ENCODE measurements at places on chromosomes 11 and 22.

DNA sequence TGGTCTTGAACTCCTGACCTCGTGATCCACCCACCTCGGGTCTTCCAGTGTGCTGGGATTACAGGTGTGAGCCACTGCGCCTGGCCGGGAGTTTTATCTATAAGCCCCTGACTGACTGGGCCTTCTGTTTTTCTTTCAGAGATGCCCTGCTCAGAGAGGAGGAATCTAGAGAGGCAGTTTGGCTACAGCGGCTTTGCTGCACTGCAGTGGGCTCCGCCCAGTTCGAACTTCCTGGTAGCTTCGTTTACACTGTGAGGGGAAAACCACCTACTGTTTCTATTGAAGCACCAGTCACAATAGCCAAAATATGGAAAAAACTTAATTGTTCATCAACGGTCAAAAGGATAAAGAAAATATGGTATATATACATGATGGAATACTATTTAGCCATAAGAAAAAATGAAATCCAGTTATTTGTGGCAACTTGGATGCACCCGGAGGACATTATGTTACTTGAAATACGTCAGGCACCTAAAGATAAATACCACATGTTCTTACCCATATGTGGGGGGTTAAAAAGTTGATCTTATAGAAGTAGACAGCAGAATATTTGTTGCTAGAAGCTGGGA is 31.9 kb upstream of the FAM181B start:
- no peak for DNase-seq

- no peak for DNase-seq
These were observed 49.1 kb downstream of the MICAL2 start for GRCh38 chr11:12159351-12160099.

DNA sequence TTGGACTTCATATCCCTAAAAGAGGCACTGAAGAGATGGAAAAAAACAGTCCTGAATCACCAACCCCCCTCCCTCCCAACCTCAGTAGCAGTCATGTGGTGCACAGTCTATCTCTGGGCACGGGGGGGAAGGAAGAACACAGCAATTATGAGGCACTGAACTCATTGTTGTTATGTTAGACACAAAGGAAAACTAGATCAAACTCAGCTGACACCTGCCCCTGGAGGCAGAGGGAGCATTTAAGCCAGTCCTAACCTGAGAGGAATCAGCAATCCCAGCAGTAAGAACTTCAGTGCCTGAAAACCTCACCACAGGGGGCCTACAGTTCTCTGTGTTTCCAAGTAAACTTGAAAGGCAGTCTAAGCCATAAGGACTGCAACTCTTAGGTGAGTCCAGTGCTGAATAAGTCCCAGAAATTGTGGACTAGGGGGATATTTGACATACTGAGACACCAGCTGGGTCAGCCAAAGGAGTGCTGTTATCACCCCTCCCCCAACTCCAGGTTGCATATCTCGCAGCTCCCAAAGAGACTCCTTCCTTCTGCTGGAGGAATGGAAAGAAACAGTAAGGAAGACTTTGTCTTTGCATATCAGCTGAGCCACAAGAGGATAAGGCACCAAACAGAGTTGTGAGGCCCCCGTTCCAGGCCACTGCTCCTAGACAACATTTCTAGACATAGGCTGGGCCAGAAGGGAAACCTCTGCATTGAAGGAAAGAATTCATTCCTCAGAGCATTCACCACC is 72.5 kb downstream of the GLYATL1 start:
- no peak for DNase-seq

- peak; percentile 97 for DNase-seq
These were observed 153.9 kb upstream of the ZC3H12C start for GRCh38 chr11:109939166-109939810.

GRCh38 chr11:27842290-27842689 is 142.0 kb upstream of the BDNF start:
- DNase-seq: no peak

- DNase-seq: no peak
These were observed 12.3 kb downstream of the ME3 start for GRCh38 chr11:86660088-86660487.

DNA sequence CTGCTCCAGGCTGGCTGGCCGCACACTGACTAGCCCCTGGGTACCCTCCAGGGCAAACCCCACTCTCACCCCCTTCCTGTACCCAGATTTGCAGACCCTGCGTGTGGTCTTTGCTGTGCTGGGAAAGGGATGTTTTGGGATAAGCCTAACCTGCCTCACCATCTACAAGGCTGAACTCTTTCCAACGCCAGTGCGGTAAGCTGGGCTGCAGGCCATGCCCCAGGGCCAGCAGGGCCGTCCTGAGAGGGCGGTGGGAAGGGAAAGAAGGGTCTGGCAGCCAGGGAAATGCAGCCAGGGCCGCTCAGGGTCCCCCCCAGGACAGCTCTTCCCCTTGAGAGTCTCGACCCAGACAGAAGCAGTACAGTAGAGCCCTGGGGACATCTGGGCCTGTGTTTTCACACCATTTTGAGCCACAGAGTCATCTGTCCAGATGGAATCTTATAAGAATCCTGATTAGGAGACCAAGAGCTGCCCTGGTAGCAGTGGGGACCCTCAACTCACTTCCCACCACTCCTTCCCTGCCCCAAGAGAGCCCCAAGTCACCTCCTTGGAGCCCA is 22.4 kb upstream of the SLC22A12 start:
- no peak for DNase-seq

GRCh38 chr11:118042796-118043195 is 34.1 kb upstream of the TMPRSS4 start:
- no peak for DNase-seq

DNA sequence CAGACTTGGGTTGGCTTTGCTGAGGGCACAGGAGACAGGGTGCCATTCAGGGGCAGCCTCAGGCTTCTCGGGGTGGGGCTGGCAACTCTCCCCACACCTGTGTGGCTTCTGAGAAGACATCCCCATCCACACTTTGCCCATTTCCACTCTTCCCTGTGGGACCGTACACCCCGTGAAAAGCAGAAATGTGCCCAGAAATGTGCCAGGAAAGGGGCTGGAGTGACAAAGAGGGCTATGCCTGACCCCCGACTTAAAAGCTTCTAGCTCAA is 50.6 kb downstream of the SGSM3 start:
- no peak for DNase-seq

DNA sequence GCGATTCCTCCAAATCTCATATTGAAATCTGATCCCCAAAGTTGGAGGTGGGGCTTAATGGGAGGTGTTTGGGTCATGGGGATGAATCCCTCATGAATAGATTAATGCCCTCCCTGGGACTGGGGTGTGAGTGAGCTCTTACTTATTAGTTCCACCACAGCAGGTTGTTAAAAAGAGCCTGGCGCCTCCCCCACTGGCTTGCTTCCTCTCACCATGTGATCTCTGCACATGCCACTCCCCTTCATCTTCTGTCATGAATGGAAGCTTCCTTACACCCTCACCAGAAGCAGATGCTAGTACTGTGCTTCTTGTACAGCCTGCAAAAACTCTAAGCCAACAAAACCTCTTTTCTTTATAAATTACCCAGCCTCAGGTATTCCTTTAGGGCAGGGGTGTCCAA is 8.8 kb downstream of the RRAS2 start:
- DNase-seq: no peak

GRCh38 chr11:44633641-44634040 is 68.2 kb downstream of the CD82 start:
- peak; percentile 5 for DNase-seq

GRCh38 chr11:116925050-116925449 is 87.6 kb upstream of the APOA1 start:
- no peak for DNase-seq

DNA sequence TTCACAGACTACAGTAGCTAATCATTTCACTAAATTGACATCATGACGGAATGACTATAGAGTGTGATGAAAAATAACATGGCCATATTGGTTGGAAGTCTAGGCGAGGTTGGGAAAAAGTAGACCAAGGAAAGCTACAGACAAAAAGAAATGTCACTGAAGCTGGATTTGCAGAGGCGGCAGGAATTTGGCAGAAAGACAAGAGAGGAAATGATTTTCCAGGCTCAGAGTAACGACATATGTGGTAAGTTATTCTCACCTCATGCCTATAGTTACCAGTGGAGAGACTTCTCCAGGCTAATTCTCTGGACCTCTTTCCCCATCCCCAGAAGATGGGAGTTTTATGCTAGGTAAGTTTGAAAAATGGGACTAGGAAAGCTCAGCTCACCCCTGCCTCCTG is 1005.8 kb upstream of the CCDC90B start:
- DNase-seq: no peak

DNA sequence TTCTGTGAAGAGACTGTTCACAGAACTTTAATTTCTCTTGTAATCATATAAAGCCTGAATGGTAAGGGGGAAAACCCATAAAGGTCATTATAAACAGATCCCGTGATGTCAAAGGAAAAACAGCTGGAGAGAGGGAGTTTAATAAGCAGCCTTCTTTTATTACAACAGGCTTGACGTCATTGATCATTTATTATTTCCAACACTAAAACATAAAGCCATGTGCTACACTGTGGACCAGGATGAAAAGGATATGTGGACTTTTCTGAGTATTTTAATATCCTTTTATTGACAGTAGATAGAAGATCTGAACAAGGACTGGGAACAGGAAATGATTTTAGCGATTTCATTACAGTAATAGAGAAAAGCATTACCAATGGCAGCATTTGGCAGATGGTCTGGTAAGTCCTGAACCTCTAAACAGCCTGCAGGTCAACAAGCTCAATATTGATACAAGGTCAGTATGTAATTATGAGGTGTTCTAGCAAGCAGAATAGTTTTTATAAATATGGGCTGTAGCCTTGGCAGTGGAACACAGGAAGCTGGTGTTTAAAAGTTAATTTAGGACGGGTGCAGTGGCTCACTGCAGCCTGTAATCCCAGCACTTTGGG is 25.1 kb upstream of the TPH1 start:
- DNase-seq: no peak

DNA sequence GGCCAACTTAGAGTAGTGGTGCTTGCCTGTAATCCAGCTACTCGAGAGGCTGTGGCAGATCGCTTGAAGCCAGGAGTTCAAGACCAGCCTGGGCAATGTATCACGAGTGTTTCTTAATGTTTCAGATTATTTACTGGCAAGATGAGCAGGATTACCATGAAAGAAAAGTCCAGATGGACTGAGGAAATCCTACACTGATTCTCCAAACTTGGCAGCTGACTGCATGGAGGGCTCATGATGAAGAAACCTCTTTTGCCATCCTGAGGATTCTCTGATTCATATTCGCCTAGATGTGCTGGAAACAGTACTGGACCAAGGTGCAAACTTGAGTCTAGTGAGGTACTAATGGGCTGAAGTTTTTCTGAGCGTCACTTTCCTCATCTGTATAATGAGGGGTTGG is 2.8 kb upstream of the SIDT2 start:
- no peak for DNase-seq

DNA sequence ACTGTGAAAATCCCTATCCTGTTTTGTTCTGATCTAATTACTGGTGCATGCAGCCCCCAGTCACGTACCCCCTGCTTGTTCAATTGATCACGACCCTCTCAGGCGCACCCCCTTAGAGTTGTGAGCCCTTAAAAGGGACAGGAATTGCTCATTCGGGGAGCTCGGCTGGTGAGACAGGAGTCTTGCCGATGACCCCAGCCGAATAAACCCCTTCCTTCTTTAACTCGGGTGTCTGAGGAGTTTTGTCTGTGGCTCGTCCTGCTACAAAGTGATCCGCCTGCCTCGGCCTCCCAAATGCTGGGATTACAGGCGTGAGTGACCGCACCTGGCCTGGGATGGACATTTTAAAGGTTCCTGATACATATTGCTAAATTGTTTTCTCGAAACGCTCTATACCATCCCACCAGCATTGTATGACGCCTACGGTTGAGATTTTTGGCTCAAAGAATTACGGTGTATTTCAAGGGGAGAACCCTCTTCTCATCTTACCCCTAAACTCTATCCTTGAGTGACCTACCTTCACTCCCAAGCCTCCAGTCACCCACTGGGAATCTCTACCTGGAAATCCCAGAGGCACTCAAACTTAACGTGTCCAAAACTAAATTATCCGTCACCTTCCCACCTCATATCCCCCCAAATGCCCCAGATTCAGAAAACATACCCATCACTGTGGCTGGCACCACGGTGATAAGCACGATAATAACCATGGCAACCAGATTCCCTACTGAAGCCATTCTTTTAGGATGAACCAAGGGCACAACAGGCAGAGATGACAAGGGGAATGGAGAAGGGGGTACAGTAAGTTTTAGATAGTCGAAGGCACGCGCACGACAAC is 789 bp upstream of the POLA2 start:
- peak; percentile 76 for DNase-seq

DNA sequence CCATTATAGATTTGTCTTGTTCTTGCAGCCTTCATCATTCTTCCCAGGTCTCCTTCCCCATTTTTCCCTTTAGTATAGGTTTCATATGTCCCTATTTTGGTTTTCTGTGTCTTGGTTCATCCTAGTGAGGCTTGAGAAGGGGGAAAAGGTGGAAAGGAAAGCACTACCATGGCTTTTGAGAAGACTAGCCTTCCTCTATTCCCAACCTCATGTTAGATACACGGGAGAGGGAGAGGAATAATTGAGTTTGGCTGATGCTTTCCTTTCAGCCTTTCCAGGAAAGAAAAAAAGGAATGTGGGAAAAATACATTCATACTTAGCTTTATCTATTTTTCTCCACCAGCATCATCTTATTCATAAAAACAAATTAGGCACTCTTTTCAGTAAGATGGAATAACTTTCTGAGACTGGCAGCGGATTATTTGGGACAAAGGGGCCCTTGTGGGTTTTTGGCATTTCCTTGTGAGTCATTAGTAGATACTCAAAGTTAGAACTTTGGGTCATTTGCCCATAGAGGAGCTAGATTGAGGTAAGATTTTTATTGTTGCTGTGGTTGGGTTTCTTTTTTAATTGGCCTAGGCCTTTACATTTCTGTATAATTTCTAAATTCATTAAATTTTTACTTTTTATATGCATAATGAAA is 23.8 kb downstream of the CAPRIN1 start:
- no peak for DNase-seq

DNA sequence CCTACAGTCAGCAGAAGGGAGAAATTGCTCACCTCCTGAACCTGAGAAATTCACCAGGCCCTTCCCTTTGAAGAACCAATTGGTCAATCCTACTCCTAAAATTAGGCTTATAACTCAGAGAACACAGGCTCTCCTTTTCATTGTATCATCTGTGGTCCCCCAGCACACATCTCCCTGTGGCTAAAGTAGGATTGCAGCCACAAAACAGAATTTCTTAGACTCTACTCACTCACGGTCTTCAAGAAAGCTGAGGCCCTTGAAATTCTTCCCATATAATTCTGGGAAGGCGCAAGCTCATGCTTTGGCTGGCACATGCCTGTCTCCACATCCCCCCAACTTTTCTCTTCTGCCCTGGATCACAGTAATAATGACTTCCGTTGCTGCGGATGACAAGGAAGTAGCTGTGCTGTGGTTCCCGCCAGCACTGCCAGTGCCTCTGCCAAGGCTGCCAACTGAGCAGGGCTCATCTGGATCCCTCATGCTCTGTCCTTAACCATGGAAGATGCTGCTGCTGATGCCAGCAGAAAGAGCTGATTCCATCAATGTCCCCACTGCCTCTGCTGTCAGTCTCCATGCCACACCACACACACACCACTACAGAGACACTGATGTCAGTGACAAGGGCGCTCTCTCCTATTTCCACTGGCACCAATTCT is 200.6 kb upstream of the POU2AF2 start:
- no peak for DNase-seq

- no peak for DNase-seq
These were observed 25.6 kb downstream of the PANX1 start for GRCh38 chr11:94154095-94154856.

GRCh38 chr22:47270463-47271135 is 508.1 kb downstream of the TBC1D22A start:
- DNase-seq: no peak

GRCh38 chr11:2570211-2570811 is 125.5 kb downstream of the KCNQ1 start:
- DNase-seq: no peak

Data from DMS79 treated with DMSO at 0.1 percent for 48 hours (cell line).